ENCODE measurements at places on chromosomes 5 and 9.

GRCh38 chr9:94002316-94003140, 47.4 kb upstream of the BARX1 start:
- no peak for DNase-seq

GRCh38 chr5:141485321-141486055, 658 bp downstream of the PCDHGC4 start:
- DNase-seq = no peak

GRCh38 chr5:151219789-151220188, 4.1 kb downstream of the CCDC69 start:
- DNase-seq = no peak

DNA sequence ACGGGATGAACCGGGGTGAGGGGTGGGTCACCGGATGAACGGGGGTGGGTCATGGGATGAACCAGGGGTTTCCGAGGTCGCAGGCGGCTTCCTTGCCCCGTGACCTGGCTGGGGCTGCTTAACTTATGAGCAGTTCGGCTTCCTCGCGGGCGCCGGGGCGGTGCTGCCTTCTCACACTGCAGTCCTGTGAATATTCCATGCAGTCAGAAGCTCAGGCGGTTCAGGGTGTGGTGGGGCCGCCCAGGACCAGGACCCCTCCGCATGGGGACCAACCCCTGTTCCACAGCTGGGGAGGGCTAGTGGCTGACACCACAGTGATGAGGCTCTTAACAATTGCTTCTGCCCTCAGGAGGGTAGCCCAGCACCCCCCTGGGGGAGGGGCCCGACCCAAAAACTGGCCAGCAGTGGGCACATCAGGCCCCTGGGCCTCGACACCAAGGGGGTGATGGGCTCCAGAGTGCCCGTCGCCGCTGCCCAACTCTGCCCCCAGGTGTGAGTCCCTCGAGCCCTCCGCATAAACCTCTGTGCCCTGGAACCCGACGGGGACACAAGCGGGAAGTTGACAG, 30.9 kb upstream of the SLC9A3 start:
- DNase-seq = peak; percentile 55

DNA sequence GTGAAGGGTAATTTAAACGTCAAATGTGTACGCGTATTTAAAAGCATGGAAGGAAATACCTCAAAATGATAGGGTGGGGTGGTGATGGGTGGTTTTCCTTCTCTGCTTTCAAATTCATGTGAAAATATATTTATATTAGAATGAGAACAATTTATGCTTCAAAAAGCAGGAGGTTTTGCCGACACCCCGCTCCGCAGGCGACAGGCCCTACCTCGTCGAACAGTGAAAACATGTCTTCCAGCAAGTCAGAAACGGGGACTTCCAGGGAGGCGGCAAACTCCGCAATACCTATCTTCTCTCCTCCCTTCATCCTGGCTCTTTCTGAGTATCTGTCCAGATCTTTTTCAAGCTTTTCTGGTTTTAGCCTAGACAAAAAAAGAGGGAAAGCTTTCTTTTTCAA, 28.5 kb upstream of the SLC6A3 start:
- no peak for DNase-seq

DNA sequence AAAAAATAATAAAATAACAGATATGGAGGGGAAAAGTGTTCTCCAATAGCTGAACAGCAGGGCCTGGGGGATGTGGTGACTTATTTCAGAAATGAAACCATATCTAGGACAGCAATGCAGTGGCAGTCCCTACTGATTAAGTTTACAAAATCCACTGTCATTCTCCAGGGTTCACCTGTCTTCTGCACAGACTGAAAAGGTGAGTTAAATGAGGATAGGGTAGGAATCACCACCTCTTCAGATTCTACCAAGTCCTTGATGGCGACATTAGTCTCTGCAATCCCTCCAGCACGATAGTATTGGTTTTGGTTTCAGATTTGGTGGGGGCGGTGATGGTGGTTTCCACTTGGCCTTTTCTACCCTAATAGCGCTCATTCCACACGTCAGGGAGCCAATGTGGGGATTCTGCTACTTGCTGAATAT, 32.3 kb upstream of the NPM1 start:
- no peak for DNase-seq

DNA sequence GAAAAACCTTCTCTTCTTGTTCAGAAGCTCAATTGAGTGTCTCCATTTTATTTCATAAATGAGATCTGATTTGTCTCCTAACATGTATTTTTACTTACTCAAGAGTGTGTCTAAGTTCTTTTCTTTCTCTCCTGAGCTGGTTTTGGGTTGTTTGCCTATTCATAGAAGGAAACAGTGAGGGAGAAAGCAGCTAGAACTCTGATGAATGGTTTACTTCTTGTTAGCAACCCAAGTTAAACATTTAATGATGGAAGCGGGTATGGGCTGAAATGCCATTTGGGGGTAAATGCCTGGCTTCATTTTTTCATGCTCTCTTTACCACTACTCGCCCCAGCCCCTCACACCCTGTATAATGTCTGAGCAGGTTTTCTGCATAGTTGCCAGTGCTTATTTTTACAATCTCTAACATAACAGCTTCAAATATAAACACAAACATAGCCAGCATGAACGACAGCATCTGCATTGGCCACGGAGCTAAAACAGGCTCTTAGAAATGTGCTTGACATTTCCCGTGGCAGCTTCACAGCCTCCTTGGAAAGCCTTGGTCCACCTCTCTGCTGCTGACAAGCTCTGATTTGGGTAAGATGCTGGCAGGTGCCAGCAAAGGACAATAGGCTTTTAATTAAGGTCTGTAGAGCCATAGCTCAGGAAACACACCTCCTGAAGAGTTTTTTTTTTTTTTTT, 321.1 kb downstream of the ARHGEF28 start:
- DNase-seq = no peak

DNA sequence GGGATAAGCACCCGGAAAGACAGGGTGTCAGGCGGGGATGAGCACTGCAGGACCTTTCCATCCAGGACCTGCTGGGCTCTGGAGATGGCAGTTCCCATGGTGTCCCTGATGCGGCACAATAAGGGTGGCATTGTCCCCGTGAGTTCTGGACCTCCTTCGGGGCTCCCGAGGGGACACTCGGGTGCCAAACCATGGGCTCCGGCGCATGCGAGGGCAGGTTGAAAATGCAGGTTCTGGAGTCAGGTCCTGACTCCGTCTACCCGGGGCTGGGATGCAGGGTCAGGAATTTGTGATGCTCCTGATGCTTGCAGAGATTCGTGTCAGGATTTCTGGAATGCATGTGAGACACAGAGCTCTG, 682 bp downstream of the FCN2 start:
- DNase-seq = no peak

DNA sequence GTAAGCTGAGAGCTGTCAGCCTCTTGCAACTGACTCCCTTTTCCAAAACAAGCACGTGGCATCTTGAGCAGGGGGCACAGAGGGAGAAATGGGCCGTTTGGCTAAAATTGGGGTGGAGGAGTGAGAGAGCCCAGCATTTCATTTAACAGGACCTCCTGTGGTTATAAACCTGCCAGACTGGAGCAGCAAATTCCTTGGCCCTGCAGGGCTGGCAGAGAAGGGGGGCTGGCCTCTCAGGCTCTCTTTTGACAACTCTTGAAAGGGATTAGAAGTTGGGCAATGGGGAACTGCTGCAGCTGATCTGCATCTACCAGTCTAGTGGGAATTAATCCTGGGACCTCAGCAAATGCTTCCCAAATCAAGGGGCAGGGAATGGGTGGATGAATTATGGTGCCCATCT, 7.2 kb upstream of the POU4F3 start:
- no peak for DNase-seq

GRCh38 chr9:9997585-9997984, 615.2 kb downstream of the PTPRD start:
- DNase-seq = no peak

DNA sequence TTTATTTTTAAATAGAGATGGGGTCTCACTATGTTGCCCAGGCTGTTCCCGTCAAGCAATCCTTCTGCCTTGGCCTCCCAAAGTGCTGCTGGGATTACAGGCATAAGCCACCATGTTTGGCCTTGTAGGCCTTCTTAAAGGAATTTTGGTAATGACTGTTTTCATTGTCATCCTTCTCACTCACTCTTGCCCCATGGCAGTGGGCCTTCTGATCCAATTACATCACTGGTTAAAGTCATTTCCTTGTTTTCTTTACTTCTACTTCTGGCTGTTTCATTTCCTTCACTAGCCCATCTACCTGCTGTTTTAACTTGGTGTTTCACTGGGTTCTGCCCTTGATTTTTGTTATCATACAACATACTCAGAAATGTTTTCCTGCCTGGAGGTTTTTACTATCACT, 20.1 kb upstream of the NIM1K start:
- DNase-seq = no peak

DNA sequence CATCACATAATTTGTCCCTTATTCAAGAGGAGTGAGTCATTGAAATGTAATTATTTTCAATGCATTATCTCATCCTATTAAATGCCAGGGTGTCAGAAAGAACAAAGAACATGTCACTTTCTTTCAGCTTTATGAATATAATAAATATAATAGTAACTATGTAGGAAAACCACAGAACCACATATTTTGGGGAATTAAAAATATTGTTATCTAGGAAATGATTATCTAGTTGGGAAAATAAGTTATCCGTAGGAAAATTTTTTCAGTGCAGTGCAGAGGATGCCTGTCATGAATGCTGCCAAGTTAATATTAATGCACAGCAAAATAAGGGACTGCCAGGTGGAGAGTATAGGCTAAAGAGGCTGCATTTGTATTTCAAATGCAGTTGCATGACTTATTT, 844.8 kb downstream of the MAT2B start:
- no peak for DNase-seq

- DNase-seq = no peak
These were observed 176.7 kb upstream of the PRDM9 start for GRCh38 chr5:23330726-23331125.

GRCh38 chr9:9565700-9566099, 1047.1 kb downstream of the PTPRD start:
- no peak for DNase-seq

DNA sequence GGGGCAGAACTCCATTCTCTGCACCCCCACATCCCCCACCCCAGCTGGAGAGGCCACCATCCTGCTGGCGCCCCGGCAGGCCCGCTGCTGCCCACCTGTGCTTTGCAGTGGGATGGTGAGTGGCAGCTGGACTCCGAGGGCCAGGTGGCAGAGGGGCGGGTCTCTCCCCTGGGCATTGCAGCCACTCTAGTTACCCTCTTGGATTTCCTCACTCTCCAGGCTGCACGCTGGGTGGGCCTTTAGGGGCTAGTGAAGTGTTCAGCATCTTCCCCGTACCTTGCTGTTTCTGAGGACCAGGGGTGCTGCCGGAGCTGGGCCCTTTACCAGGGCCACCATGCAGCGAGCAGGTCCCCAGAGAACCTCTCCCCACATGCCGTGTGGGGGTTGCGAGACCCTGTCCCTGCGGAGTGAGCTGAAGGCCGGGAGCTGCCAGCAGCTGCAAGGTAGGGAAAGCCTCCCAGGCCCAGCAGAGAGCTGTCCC, 88.4 kb upstream of the SH3PXD2B start:
- DNase-seq = no peak

- no peak for DNase-seq
These were observed 309.4 kb downstream of the NR3C1 start for GRCh38 chr5:143094087-143094521.

DNA sequence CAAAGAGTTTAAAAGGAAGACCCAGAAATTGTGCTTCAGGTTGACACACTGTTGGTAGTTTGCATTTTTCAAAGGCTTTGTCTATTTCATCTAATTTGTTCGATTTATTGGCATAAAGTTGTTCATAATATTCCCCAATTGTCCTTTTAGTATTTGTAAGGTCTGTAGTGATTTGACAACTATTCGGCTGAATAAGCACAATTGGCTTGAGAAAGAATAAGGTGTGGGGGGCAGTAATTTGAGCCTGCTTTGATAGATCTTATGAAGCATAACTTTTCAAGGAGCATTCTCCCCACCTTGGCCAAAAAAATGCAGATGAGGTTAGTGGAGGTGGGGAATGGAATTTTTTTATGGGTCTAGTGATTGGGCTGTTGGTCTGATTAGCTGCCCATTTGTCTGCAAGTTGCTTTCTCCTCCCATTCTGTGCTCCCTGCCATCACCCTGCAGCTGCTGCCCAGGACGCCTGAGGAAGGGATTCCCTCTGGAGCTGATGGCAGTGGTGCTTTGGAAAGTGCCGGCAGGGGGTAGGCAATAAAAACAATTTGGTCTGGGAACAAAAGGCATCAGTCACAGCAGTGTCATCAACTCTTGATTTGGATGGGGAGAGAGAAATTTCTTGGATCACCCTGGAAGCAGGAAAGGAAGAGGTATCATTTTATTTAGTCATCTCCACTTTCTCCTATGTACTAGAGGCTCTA, 26.6 kb downstream of the WNT8A start:
- DNase-seq = no peak

Measured in natural killer cell treated with Interleukin-12 subunit alpha and Interleukin-12 subunit beta and Interleukin-15 and Interleukin-18, amount 100 ng/mL, for 72 hours (primary cell).